Panc1 (cell line): ENCODE measurements at places on chromosomes 6 and 20.

DNA sequence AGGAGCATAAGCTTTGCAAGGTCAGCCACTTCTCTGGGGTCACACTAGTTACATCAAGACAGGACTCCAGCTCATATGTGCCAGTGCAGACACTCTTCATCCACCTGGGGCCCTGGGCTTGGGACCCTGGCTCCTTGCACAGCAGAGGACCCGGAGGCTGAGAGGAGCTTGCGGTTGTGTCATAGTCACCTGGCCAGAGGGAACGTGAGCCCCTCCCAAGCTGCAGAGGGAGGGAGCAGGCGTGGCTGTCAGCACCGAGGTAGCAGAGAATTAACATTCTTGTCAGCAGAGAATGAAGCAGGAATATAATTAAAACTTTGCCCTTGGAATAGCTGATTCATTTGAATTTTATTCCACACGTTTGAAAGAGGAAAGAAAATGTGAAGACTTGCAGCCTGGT, 36.8 kb downstream of the BCAS4 start:
- DNase-seq: no peak

DNA sequence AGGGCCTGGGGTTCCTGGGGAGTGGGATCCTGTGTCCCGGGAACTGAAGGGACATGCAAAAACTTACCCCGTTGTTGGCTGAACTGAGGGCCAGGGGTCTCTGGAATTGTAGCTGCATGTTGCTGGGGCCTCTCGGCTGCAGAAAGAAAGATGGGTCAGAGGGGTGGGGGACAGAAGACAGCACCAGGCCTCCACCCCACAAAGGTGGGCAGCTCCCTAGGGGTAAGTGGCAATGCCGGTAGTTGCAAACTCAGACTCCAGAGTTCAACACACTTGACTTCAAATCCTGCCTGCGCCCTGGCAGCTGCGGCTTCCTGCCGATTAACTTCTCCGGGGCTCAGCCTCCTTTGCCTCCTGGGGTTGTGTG, 4.8 kb downstream of the ZBP1 start:
- no peak for DNase-seq

DNA sequence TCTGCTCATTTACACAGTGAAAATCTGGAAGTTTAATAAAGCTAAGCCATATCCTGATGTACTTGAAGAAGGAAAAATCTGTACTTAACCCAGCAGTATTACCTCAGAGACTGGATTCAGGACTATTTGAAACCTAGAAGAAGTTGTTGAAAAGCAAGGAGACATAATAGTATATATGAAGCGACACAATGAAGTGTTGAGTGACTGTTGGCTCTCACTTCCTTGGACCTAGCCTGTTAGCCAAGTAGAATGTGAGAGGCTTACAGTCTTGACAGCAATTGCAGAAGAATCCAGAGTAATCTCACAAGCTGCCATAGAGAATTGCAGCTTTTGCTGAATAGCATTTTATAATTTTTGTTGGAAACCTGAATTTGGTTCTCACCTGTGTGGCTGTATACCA, 26.7 kb downstream of the SMAP1 start:
- DNase-seq: no peak

GRCh38 chr6:5941188-5941587, 65.5 kb downstream of the NRN1 start:
- no peak for DNase-seq

GRCh38 chr20:64090165-64090564, 6.0 kb upstream of the LKAAEAR1 start:
- no peak for DNase-seq

- no peak for DNase-seq
These were observed 118.0 kb downstream of the OPRM1 start for GRCh38 chr6:154157082-154157481.
